Foreskin melanocyte (primary cell): ENCODE measurements at places on chromosomes 4 and X.

GRCh38 chr4:22338796-22339195, 177.1 kb downstream of the ADGRA3 start:
- DNase-seq: no peak

DNA sequence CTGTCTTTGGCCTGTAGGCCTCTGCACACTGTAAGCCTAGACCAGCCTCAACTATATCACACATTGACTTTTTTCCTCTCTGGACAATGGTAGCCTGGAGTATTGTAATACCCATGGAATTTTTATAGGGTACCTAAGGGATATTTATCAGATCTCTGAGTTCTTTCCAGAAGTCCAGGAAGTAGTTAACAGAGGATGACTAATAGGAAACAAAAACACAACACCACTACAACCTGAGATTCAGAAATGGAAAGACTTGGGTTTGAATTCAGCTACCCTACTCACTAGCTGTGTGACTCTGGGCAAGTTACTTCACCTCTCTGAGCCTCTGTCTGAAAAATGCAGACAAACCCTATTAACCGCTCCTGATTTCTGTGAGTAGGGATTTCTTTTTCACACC, 7.7 kb upstream of the STX18 start:
- no peak for DNase-seq

DNA sequence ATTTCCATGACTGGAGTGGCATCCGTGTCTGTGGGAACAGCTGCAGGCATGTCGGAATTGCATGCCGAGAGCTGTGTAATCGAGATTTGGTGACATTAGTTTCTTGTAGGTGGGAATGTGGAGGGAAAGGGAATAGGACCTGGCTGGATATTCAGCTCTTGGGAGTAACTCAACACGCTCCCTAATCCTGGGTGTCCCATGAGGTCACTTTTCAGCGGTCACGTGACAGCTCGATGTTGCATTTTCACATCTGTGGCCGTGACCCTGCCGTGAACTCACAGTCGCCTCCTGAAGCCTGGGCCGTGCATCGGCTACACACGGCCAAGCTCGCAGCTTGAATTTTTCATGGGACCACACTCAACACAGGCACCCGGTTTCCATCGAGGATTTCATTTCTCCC, 25.8 kb upstream of the PSAPL1 start:
- no peak for DNase-seq

DNA sequence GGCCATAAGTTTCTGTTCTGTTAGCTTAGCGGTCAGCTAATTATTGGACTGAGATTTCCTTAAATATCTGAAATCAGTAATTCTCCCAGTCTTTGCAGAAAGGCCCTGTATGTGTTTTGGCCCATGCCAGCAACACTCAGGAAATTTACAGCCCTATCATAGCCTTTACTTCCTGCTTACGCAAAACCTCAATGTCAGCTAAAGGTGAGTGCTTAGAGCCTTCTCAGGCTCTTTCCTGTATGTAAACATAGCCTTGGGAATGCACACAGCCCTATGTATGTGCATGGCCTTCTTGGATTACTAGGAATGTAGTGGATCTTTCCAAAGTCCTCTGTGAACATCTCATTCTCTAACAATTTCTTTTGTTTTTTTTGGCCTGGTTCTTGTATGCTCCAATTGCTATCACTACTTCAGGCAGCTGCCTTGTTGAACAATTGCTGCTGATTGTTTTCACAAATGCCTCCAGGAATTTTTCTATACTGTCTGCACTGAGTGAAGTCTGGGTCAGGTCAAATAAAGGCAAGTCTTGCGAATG, 200.0 kb downstream of the PPP1R2C start:
- no peak for DNase-seq

GRCh38 chr4:3212391-3213105, 36.4 kb upstream of the MSANTD1 start:
- no peak for DNase-seq

GRCh38 chr4:53195815-53196661, 169.8 kb downstream of the SCFD2 start:
- peak; percentile 14 for DNase-seq

- no peak for DNase-seq
Observed at GRCh38 chrX:68503836-68504636, 5.2 kb downstream of the YIPF6 start.

DNA sequence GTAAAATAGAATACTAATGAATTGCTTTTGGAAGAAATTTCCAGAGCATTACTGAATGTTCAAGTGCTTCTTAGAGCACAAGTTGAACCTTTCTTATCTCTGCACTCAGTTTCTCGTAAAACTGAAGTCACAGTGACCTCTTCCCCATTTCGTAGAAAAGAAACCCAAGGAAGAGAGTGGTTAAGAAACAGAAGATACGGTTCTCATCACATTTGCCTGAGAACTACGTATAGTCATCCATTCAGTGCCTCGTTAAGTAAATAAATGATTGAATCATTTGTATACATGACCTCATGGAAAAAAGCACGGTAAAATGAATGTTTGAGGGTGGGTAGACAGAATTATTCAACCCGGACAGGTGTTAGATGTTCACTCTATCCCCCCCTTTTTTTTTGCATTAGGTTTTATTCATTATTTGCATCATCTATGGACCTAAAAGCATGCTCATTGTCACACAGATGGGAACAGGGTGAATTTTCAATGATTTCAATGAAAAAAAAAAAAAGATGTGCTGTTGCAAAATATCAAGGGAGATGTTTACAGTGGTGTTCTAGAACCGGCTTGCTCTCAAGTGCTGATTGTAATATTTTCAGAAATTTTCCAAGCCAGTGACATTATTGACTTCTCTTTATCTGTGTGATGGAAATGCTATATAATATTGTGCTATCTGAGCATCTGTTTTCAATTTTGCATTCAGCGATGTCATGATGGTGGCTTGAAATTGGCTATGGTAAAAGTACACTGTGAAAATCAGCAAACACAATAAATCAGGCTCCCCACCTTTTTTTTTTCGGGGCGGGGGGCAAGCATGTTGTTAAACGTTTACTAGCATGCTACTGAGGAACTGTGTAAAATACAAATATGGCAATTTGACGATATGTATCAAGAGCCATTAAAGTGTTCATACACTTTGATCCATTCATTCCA, 4.3 kb downstream of the RHOH start:
- DNase-seq: no peak

- DNase-seq: no peak
Observed at GRCh38 chr4:56674984-56675383, 6.1 kb downstream of the HOPX start.

DNA sequence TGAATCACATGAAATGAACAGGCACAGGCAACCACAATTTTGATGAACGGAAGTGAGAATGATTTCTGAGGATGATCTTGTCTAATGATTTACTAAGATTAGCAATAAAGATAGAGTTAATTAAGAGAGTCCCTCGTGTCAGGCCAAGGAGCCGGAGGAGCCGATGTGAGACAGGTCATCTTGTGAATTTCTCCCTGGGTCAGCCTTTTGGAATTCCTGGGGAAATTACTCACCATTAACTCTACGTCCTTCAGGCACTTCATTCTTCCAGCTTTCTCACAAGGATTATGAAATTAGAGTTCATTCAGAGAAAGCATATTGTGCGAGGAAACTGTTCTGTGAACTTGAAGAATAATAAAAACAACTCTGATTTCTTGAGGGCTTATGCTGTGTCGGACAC, 86.7 kb downstream of the PSAPL1 start:
- no peak for DNase-seq

GRCh38 chr4:108172231-108172752, 3.6 kb upstream of the LEF1 start:
- DNase-seq: peak; percentile 42

DNA sequence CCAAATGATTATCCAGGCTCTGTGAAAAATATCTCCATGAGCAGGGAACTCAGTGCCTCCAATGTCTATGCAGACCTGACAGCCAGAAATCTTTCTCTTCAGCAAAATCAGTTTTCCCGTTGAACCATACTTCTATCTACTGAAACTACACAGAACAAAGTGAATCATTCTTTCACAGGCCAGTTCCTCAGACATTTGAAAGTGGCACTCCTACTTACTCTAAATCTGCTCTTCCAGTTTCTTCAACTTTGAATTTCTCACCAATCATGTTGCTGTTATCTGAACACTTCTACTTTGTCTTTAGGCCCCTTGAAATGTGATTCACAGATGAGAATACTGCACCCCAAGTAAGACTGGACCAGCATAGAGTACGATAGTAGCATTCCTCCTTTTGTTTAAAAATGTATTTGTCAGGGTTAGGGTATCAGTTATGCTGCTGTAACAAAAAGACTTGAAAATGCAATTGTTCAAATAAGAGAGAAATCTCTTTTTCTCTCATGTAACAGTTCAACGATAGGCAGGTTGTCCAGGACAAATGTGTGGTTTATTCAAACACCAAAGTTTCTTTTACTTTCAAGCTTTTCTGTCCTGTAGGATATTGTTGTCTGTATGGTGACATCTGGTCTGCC, 210.6 kb upstream of the KLF3 start:
- no peak for DNase-seq

- DNase-seq: peak; percentile 21
Observed at GRCh38 chrX:114611018-114611619, 27.2 kb downstream of the HTR2C start.

DNA sequence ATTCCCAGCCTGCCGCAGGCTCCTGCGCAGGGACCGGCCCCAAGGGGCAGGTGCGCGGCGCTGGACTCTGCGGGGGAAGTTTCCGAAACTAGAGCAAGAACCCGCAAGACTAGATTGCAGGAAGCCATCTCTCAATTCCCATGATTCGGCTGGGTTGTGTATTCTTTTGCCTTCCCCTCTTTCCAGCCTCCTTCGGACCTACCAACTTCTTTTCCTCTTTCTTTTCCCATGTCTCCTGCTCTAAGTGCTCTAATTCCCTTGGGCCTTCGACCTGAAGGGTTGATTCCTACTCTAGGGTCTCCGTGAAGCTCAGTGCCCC, 645 bp upstream of the OPHN1 start:
- DNase-seq: no peak

- no peak for DNase-seq
Observed at GRCh38 chr4:82753725-82754410, 44.7 kb downstream of the SCD5 start.

DNA sequence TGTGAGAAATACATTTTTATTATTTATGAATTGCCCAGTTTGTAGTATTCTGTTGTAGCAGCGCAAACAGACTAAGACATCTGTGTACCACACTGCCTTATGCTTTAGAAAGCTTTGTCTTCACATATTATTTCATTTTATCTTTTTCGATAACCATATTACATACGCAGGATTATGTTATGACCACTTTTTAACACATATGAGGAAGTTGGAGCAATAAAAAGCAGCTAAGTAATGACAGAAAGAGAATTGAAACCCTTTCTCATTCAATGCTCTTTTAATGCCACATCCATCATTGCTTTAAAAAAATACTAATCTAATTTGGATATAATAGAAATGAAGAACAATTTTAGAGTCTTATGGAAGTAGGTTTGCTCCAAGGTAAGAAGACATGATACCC, 99.7 kb downstream of the CT47B1 start:
- DNase-seq: no peak

DNA sequence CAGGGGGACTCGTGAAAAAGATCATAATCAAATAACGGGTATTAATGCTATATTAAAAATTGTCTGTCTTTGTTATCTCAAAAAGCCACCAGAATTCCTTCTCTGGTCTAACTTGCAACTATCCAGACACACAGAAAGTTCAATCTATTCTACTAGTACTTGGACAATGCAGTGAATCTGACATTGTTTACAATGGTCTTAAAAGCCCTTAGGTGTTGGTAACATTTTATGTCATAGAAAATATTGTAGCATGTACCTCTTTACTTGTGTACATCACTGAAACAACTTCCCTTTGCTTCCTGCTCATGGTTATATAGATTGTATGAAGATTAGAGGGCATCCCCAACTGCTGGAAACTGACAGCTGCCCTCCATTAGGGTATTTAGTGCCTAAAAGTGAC, 71.1 kb upstream of the PPP3CA start:
- no peak for DNase-seq

- peak; percentile 91 for DNase-seq
Observed at GRCh38 chr4:94545296-94545695, 93.6 kb downstream of the PDLIM5 start.

DNA sequence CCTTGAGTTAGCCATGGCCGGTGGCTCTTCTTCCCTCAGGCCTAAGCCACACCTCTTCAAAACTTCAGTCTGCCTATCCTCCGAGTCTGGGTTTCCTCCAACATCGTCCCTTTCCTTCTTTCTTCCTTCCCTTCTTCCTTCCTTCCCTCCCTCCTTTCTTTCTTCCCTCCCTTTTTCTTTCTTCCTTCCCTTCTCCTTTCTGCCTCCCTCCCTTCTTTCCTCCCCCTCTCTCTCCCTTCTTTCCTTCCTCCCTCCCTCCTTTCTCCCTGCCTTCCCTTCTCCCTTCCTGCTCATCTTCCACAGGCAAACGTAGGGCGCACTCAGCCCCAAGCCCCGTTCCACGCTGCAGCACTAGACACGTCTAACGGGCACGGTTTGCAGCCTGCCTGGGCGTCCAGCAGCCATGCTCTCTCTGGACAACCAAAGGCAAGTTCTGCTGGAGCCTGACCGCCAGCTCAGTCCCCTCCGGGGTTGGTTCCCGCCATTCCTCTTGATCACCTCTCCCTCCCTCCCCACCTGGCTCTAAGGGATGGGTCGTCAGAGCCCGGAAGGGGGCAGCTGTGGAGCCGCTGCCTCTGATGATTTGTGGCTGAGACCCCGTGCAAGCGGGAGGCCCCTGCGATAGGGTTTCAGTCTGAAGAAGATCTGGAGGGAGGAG, 34.1 kb upstream of the CLDN24 start:
- no peak for DNase-seq

DNA sequence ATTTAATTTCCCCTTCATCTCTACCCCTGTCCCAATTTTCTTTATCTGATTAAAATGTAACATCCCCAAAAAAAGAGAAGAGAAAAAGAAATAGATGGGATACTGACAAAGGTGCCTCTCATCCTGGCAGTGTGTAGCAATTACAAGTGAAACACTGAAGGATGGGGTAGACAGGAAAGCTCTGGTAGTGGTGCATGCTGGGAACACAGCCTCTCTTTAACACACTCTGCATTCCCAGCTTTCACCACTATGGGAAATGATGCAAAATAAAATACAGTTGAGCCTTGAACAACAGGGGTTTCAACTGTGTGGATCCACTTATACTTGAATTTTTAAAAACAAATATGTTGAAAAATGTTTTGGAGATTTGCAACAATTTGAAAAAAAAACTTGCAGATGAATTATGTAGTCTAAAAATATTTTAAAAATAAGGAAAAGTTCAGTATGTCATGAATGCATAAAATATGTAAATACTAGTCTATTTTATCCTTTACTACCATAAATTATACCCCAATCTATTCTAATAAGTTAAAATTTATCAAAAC, 239.2 kb upstream of the DDX53 start:
- DNase-seq: no peak

- no peak for DNase-seq
Observed at GRCh38 chr4:147833741-147834140, 101.9 kb downstream of the ARHGAP10 start.
